ENCODE measurements at places on chromosomes 6 and 20.

DNA sequence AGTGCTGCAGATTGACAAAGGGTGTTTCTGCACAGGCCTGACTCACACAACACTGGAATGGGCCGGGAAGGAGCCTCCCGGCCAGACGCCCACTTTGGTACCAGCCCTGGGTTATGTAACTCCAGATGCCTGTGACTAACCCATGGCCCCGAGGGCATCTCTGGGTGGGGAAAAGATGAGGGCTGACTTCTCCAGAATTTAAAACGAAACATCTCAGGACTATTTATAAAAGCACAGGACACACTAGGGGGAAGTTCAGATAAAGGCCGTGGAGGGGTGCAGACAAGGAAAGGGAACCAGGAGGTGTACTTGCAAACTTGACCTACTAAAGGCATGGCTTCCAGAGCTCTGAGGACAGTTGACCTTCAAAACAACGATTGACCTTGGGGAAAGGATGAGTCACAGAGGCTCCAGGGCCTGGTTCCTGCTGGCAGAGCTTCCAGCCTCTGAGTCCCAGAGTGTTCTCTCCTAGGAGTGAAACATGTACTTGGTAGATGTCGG is 196.9 kb downstream of the NFATC2 start:
- DNase-seq = no peak

DNA sequence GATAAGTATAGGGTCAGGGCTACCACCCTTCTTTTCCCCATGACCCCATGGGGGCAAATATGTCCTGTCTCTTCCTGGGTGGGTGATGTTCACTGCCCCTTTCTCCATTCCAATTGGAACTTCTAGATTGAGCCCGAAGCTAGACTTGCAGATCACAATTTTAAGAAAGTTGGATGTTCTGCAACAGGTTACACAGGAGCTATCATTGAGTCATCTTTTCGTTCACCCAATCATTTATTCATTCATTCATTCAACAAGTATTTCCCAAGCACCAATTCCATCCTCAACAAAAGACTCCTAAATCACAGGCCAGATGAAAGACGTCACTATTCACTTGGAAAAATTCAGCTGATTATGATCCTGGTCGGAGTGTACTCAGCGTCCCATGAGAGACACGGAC is 71.0 kb upstream of the FOXP4 start:
- DNase-seq = no peak

- DNase-seq = no peak
Measured at GRCh38 chr20:8172191-8172590, 40.1 kb downstream of the PLCB1 start.

DNA sequence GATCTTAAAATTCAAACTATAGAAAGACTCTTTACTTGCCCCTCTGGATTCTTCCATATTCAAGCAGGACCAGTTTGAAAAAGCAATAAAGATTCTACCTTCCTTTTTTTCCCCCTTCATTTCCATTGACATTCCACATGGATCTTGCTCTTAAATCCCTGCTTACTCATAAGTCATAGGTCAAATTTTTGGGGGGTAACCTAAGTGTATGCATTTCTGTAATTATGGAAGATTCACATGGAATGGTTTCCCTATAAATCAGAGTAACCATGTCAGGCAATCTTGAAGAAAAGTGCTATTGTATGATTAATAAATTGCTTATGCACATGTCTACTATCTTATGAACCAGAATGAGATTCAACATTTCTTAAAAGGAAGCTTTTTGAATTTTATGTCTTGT is 551.0 kb downstream of the HAO1 start:
- no peak for DNase-seq

GRCh38 chr6:28399350-28400121 is at the start of gene ZSCAN12:
ZSCAN12 (minus strand) TSS chr6:28399747; CDS start chr6:28398405, 1,342 bp downstream.
- peak; percentile 85 for DNase-seq

DNA sequence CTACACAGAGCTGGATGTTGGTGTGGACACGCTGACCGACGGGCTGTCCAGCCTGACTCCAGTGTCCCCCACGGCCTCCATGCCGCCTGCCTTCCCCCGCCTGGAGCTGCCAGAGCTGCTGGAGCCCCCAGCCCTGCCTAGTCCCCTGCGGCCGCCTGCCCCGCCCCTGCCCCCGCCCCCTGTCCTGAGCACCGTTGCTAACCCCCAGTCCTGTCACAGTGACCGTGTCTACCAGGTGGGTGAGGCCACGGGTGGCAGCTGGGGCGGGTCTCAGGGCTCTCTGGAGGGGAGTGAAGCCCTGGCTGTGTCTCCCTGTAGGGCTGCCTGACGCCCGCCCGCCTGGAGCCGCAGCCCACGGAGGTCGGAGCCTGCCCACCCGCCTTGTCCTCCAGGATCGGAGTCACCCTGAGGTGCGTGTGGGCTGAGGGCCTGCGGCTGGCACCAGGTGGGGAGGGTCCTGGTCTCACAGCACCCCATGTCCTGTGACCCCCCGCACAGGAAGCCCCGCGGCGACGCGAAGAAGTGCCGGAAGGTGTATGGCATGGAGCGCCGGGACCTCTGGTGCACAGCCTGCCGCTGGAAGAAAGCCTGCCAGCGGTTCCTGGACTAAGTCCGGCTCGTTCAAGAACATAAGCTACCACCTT is 2.9 kb downstream of the SLC2A4RG start:
- DNase-seq = no peak

DNA sequence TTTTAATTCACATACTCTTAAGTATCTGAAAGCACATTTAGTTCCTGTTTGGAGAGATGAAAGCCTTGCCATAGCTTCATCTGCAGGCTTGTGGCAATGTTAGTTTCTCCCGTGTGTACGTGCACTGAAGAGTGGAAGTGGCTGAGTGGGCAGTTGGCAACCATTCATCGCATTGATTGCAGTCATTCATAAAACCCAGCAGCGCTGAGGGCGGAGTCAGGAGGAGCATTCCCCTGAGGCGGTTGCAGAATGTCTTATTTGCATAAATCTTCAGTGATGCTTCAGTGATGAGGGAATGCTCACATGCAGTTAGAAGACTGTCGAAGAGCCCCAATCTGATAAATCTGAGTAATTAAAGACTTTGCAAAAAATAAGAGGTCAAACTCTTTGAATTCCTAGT is 79.1 kb downstream of the RIMS1 start:
- DNase-seq = no peak

- no peak for DNase-seq
Measured at GRCh38 chr20:57088436-57088835, 178.0 kb downstream of the BMP7 start.

DNA sequence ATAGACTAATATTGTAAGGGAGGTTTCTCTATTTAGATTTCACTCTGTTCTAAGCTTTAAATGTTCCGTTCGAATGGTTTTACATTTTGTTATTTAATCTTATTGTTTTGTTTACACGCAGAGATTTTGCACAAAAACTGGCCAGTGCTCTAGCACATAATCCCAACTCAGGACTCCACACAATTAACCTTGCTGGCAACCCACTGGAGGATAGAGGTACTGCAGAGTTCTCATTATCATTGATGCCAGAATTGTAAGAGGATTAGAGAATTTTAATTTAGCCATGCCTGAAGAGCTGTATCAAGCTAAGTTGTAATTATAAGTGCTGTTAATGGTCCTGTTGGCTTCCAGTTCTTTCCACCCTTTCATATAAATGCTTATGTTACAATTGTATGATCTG is 179.7 kb upstream of the SCGN start:
- peak; percentile 19 for DNase-seq

- no peak for DNase-seq
Measured at GRCh38 chr20:44600301-44600700, 17.9 kb downstream of the PKIG start.

DNA sequence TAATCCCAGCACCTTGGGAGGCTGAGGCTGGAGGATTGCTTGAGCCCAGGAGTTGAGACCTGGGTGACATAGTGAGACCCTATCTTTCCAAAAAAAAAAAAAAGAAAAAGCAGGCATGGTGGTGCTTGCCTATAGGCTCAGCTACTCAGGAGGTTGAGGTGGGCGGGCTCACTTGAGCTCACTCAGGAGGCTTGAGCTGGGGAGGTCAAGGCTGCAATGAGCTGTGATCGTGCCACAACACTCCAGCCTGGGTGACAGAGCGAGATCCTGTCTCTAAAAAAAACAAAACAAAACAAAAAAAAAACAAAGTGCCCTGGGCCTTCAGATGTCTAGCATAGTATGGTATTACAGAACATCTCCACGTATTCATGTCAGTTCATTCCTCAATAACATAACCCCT is 42.9 kb downstream of the ZFAND3 start:
- no peak for DNase-seq

DNA sequence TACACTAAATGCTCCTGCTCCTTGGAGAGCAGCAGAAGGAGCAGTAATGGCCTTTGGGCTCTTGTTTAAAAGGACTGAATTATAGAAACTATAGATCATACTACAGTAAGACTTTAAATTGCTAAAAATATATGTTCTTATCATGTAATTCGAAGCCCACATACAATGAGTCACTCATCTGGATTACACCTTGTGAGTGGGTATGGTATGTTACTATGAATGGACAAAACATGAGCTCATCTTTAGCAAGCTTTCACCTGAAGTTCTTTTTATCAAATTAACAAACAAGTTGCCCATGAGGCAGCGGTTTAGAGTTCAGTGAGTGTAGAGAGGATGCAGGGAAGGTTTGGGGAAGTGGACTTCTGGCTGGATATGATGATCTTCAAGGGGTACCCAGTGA is 114.4 kb upstream of the CCN2 start:
- DNase-seq = no peak

- no peak for DNase-seq
Measured at GRCh38 chr6:33313105-33313708, 671 bp downstream of the TAPBP start.

DNA sequence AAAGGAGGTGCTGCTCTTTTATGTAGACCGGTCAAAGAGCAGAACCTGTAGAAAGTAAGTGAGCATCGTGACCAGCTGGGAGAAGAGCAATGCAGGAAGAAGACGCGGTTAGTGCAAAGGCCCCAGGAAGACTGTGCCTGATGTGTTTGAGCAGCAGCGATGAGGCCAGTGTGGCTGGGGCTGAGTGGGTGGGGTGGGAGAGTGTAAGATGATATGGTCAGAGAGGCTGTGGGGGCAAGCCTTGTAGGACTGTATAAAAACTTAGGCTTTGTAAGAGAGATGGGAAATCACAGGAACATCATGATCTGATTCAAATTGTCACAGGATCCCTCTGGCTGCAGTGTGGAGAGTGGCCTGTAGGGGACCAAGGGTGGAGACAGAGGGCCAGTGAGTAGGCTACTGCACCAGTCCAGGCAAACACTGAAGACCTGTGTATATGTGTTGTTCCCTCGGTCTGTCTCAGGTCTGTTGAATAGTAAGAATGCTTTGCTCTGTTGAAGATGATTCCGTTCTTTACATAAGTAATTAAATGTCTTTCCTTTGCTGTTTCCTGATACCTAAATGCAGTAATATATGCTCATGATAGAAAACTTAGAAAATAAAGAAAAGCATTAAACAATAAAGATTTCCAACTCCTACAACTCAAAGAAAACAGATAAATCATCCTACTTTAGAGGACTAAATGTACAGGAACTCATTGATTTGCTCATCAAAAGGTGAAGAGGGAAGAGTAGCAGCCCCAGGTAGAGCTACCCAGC is 23.6 kb upstream of the WFDC2 start:
- peak; percentile 24 for DNase-seq

DNA sequence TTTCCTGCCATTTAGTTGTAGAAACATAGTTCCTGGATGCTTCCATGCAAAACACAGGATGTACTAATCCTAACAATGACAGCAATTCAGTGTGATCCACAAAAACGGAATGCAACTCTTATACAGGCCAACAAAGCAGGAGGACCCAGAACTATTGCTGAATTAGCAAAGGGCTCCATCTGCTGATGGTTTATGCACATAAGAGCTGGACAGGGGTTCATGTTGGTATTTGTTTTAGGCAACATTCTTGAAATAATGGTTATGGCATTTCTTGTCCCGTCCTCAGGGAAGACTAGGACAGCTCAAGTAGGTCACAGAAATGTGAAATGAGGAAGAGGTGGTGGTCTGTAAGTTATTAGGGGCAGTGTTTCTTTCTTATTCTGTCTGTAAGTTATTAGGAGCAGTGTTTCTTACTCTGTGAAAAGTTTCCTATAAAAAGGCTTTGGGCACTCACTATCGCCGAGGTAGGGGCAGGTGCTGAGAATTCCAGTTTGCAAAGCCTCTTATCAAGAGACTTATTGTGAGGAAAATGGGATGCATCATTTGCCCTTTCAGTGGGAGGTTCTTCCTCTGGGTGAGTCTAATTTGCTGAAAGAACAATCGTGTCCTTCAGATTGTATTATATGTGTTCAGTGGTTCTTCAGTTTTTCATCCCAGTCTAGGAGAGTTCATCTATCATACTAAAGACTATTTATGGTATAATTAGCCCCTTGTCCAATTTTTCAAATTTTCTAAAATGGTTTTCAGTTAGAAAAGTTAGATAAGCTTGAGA is 171.1 kb downstream of the MCHR2 start:
- DNase-seq = peak; percentile 62

GRCh38 chr6:90759664-90760063 is 172.8 kb upstream of the MAP3K7 start:
- DNase-seq = no peak

DNA sequence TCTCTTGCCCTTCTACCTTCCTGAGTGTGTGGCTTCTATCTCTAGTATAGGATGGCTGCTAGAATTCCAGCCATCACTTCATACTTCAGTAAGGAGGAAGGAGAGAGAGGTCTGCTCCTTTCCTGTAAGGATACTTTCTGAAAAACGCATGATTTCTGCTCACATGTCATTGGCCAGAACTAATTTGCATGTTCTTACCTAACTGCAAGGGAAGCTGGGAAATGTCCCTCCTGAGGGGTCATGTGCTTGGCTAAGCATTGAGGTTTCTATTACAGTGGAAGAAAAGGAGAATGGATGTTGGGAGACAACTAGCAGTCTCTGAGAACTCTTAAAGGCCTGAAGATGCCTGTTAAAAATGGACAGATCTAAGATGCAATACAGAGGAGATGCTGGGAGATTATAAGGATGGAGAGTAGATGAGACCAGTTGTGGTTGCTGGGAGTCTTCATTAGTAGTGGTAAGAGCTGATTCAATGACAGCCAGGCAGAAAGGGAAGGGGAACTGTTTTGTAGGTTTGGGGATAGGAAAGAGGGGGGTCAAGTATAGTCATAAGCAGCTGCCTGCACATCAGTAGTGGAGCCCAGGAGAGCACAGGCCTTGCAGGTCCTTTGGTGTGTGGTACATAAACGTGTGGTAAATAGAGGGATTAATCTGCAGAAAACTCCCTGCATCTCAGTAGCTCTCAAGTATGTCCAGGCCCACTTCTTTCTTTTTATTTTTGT is 20.2 kb downstream of the CDS2 start:
- no peak for DNase-seq

- DNase-seq = no peak
Measured at GRCh38 chr20:35398660-35399144, 13.1 kb downstream of the UQCC1 start.

- peak; percentile 22 for DNase-seq
Measured at GRCh38 chr6:30782425-30783014, 38.2 kb upstream of the IER3 start.

- no peak for DNase-seq
Measured at GRCh38 chr6:43784049-43784855, 14.2 kb downstream of the VEGFA start.

All from ACHN (cell line).